IPS DF 19.7 (cell line): ENCODE measurements at places on chromosomes 12 and 14.

GRCh38 chr12:3341594-3341993, 149.4 kb upstream of the PRMT8 start:
- DNase-seq: no peak

DNA sequence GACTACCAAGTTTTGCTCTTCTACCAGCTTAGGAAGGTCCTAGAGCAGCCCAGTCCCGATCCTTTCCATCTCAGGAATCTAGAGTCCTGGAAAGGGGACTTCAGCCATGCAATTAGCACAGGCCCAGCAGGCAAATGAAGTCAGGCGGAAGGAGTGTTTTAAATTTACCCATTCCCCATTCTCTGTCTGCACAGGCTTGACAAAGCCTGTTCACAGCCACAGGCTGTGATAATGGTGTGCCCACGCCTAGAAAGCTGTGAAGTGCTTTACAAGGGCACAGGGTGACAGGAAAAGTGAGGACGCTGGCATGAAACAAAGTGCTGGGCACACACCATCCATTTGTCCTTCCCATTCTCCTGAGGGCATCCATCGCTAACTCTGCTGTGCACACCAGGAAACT, 79.0 kb downstream of the PITPNM2 start:
- no peak for DNase-seq

DNA sequence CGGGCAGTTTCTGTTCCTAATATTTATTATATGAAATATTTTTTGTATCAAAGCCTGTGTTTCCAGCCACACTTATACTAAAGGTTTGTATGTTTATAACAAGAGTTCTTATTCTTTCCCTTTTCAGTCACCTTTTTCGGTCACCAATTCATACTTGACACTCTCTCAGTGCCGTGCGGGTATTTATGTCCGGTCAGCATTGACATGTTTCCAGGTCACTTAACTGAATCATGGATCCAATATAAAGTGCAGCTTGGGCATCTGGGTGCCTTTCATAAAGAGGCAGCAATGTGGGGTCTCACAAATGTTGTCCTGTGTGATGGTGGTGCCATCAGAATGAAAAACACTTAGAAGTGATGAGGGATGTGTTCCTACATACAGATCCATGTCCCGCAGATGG, 141.3 kb downstream of the ERC1 start:
- DNase-seq: no peak

GRCh38 chr12:110689281-110690126, 589 bp upstream of the HVCN1 start:
- no peak for DNase-seq

DNA sequence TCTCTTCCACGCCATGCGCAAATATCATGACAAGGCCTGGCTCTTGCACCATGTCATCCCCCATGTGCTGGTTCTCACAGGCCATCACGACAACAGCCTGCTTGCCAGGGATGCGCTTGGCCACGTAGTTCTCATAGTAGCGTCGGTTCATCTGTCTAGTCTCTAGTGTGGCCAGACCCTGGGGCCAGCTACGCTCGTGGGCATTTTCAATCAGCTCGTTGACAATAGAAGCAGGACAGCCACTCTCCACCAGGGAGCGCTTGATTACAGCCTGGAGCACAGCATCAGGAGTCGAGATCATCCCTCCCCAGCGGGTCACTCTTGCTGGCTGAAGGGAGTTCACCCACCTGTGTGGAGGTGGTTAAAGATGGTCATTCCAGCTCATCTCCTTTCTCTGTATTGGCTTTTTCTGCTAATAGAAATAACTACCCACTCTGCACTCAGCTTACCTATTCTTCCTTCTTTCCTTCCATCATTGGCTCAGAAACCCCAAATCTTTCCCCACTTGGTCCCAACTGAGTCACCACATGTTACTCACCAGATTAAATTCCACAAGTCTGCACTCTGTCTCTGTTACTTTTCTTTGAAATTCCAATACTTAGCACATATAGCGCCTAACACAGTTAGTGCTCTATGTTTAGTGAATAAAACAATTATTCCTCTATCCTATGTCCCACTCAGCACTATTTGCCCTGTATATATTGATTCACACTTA, 15.1 kb downstream of the RNF41 start:
- no peak for DNase-seq
